ENCODE measurements at places on chromosomes 13 and 19. TPM values are rescaled to one million over a fixed set of nuclear protein-coding genes. Genes with fewer than 3 reads are reported as not detected.

Gene IZUMO4
- total RNA-seq = 1.4 TPM

Gene IGFL3
- not detected for total RNA-seq

Gene KLF5
- 1.1 TPM for total RNA-seq

Gene IFNL2
- total RNA-seq = not detected

Gene DACT3
- total RNA-seq = 0.11 TPM

Gene MAP4K1
- total RNA-seq = not detected

Gene COL4A1
- total RNA-seq = 1,832 TPM

Gene PSG1
- total RNA-seq = not detected

Gene KCTD15
- total RNA-seq = 17.7 TPM

Gene MTUS2
- total RNA-seq = not detected

Gene SIGLEC7
- total RNA-seq = not detected

Gene KLK2
- total RNA-seq = not detected

Gene CD37
- total RNA-seq = not detected

Gene LHB
- 0.17 TPM for total RNA-seq

Gene KCNRG
- 9.5 TPM for total RNA-seq

Gene GARIN5B
- total RNA-seq = not detected

Gene ZNF714
- total RNA-seq = 5.0 TPM

Gene ZNF426
- total RNA-seq = 16.4 TPM

Gene LRRC4B
- under 0.01 TPM for total RNA-seq

Gene MAMSTR
- total RNA-seq = 0.09 TPM

Gene COMP
- total RNA-seq = not detected

Gene CDX2
- total RNA-seq = not detected

Gene C19orf33
- 7.9 TPM for total RNA-seq

Gene PTPRS
- total RNA-seq = 60.3 TPM

Gene FCAR
- total RNA-seq = not detected

Gene SCN1B
- total RNA-seq = 12.2 TPM

Gene PSG6
- total RNA-seq = not detected

Gene ZSCAN4
- not detected for total RNA-seq

Gene SIGLEC8
- not detected for total RNA-seq

Gene TNFRSF19
- 0.22 TPM for total RNA-seq

Gene RYR1
- total RNA-seq = 0.11 TPM

Gene PBX4
- not detected for total RNA-seq

Gene CYP4F11
- total RNA-seq = not detected

Gene SEMA6B
- total RNA-seq = 41.9 TPM

Gene LYPD5
- 0.43 TPM for total RNA-seq

Gene GARIN5A
- 0.17 TPM for total RNA-seq

Gene VSTM1
- not detected for total RNA-seq

Gene KCNK6
- 4.1 TPM for total RNA-seq

Gene SLC7A9
- not detected for total RNA-seq

Gene MUC16
- not detected for total RNA-seq

Gene CNFN
- total RNA-seq = not detected

Gene KLK14
- not detected for total RNA-seq

All from dermis lymphatic vessel endothelial cell (primary cell).